Stimulated activated CD4-positive, alpha-beta T cell treated with anti-CD3 and anti-CD28 coated beads, Interleukin-15, amount 100 ng/mL, for 1 hour (primary cell): ENCODE measurements at places on chromosomes 5 and 9.

DNA sequence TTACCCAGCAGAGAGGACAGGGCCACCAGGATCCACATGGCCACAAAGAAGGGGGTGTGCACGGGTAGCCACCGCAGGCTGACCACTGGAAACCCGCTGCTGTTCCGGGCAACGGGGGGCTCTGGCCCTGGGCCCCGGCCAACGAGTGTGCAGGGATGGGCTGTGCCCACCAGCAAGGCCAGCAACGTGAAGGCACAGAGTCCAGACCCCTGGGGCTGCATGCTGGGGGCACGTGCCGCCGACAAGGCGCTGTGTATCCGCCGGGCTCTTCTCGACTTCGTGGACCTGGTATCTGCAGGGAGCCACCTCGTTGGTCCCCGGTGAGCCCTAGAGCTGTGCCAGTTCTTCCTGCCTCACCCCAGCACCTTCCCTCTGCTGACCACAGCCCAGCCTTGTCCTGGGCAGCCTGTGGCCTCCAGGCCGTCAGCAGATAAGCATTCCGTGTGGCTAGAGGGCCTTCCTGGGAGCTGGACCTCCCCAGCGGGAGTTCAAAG is 42.2 kb upstream of the CEP72 start:
- DNase-seq: no peak

DNA sequence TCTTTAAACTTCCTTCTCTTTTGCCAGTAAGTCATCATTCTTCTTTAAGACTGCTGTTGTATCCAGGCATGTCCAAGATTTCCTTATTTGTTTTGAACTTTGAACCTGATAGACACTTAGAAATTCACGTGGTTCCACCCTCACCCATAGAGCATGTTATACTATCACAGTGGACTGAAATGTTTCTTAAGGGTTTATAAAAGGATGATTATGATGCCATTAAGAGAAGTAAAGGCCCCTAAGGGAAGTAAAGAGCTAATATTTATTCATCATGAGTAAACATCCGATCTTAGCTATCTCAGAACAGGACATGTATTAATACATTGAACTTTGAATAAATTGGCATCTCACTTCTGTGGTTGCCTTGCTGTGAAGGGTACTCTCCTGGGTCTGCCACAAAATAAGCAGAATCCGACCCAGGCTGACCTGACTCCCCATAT is 49.8 kb downstream of the PRKACG start:
- DNase-seq: no peak

DNA sequence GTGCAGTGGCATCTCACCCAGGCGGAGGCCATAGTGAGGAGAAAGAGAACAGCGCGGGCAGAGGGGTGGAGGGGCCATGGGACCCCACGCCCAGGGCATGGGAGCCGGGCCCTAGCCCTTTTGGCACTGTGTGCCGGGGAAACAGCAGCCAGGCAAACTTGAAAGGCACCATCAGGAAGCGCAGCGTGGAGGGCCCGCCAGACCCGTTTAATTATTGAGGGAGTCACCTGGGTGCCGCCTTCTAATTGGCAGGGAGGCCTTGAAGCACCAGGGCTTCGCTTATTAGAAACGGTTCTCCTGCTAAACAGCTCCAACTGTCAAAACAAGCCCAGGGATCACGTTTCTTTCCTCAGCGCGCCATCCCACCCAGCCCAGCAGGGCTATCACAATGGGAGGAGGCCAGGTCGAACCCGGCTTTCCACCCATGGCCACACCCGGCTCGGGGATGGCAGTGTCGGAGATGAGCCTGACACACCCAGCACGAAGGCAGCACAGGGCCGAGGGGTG is 104.6 kb upstream of the SARDH start:
- DNase-seq: no peak

DNA sequence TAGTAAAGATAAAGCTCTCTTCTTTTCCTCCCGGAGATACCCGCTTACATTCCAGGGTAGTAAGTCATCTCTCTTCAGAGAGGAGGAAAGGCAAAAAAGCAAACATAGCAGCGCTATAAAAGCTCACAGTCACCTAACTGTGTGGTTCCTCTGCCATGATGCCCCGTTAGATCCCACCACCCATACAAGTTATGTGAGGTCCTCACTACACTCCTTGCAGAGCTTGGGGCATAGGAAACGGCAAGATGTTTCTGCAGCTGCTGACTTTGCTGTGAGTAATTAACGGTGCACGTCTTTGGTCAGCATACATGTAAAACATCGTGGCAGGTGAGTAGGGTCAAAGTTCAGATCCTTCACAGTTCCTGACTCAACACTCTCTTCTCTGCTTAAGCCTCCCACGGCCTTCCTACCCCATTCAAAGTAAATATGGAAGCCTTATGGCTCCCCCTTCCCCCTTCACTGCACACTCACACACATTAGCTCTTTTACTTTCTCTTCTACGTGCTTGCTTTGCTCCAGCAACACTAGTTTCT is 218.9 kb downstream of the DIRAS2 start:
- no peak for DNase-seq

- DNase-seq: no peak
Observed at GRCh38 chr5:159309689-159310433, 20.4 kb downstream of the IL12B start.
